Activated naive CD4-positive, alpha-beta T cell treated with anti-CD3 and anti-CD28 coated beads for 36 hours (primary cell): ENCODE measurements at places on chromosomes 4 and X. TPM values are rescaled to one million over a fixed set of nuclear protein-coding genes. Genes with fewer than 3 reads are reported as not detected.

- peaks cover 42% of the 10 kb centered on the region for H3K4me1 ChIP-seq
- H3K4me3 ChIP-seq = peak overlapping the region; percentile 18
- no peaks in the 10 kb centered on the region for H3K27me3 ChIP-seq
Measured at GRCh38 chrX:135384161-135384836, 37.4 kb upstream of the SMIM10L2A start.

GRCh38 chrX:37000140-37000539 is 8.0 kb upstream of the FAM47C start:
- no peak overlapping the region for H3K4me3 ChIP-seq
- H3K4me1 ChIP-seq = no peaks in the 10 kb centered on the region
- no peaks in the 10 kb centered on the region for H3K36me3 ChIP-seq
- H3K27me3 ChIP-seq = no peaks in the 10 kb centered on the region
- no peak for DNase-seq
- H3K27ac ChIP-seq = no peak overlapping the region

- peak; percentile 10 for DNase-seq
- H3K4me3 ChIP-seq = no peak overlapping the region
- no peak overlapping the region for H3K27ac ChIP-seq
- H3K4me1 ChIP-seq = peaks cover 14% of the 10 kb centered on the region
- H3K27me3 ChIP-seq = peaks cover 3% of the 10 kb centered on the region
Measured at GRCh38 chr4:98248934-98249333, 12.2 kb upstream of the RAP1GDS1 start.

GRCh38 chr4:2443956-2444740 is 24.8 kb upstream of the RNF4 start:
- H3K36me3 ChIP-seq = no peaks in the 10 kb centered on the region
- H3K27me3 ChIP-seq = no peaks in the 10 kb centered on the region
- DNase-seq = no peak
- H3K4me3 ChIP-seq = no peak overlapping the region
- H3K27ac ChIP-seq = no peak overlapping the region
- peaks cover 2% of the 10 kb centered on the region for H3K4me1 ChIP-seq

Gene COQ2
- 19.5 TPM for total RNA-seq

GRCh38 chr4:169253904-169254303 is 16.9 kb downstream of the SH3RF1 start:
- no peaks in the 10 kb centered on the region for H3K36me3 ChIP-seq
- H3K4me3 ChIP-seq = no peak overlapping the region
- no peaks in the 10 kb centered on the region for H3K4me1 ChIP-seq
- H3K27ac ChIP-seq = no peak overlapping the region
- peaks cover 13% of the 10 kb centered on the region for H3K27me3 ChIP-seq

Gene ADRA2C
- total RNA-seq = not detected

GRCh38 chrX:40097141-40097503 is 636 bp downstream of the BCOR start:
- no peaks in the 10 kb centered on the region for H3K36me3 ChIP-seq
- peaks cover 28% of the 10 kb centered on the region for H3K4me1 ChIP-seq

Gene ZDHHC15
- 0.17 TPM for total RNA-seq

- H3K36me3 ChIP-seq = no peaks in the 10 kb centered on the region
- H3K27me3 ChIP-seq = no peaks in the 10 kb centered on the region
- H3K27ac ChIP-seq = no peak overlapping the region
- H3K4me1 ChIP-seq = no peaks in the 10 kb centered on the region
- DNase-seq = no peak
- H3K4me3 ChIP-seq = no peak overlapping the region
Measured at GRCh38 chr4:162645381-162645780, 481.6 kb upstream of the FSTL5 start.

DNA sequence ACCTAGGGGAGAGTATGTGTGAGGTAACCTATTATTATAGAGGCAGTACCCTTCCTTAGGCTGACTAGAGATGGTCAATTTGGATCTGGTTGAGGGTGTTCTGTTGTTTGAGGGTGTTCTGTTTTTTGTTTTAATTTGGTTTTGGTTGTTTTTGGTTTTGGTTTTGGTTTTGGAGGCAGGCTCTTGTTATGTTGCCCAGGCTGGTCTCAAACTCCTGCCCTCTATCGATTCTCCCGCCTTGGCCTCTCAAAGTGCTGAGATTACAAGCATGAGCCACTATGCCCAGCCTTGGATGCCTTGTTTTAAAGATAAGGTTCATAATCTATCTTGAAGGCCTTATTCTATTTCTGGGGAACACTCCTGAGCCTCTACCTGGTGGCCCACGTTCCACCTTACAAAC is 912 bp downstream of the CXorf65 start:
- peak overlapping the region; percentile 36 for H3K4me3 ChIP-seq
- H3K4me1 ChIP-seq = peaks cover 69% of the 10 kb centered on the region
- no peak for DNase-seq
- no peaks in the 10 kb centered on the region for H3K27me3 ChIP-seq
- H3K27ac ChIP-seq = peak overlapping the region; percentile 95

Gene WAS
- total RNA-seq = 77.8 TPM

Gene CT45A10
- total RNA-seq = not detected

DNA sequence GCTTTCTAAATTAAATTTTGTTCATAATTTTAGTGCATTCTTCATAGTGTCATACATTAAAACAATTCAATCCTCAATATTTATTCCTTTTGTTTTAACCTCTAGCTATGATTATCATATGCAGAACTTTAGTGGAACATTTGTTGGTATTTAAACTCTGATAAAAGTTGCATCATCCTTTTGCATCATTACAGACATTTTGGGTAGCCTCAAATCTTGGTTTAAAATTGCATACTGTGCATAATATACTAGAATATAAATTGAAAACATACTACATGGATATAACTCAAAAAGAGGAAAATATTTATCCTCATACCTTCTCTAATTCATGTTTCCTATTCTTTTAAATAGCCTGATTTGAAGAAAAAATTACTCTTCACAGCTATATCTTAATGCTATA is 97.3 kb upstream of the NAP1L5 start:
- H3K27ac ChIP-seq = no peak overlapping the region
- no peaks in the 10 kb centered on the region for H3K27me3 ChIP-seq
- no peak overlapping the region for H3K4me3 ChIP-seq
- peaks cover 6% of the 10 kb centered on the region for H3K36me3 ChIP-seq
- peaks cover 25% of the 10 kb centered on the region for H3K4me1 ChIP-seq
- no peak for DNase-seq

DNA sequence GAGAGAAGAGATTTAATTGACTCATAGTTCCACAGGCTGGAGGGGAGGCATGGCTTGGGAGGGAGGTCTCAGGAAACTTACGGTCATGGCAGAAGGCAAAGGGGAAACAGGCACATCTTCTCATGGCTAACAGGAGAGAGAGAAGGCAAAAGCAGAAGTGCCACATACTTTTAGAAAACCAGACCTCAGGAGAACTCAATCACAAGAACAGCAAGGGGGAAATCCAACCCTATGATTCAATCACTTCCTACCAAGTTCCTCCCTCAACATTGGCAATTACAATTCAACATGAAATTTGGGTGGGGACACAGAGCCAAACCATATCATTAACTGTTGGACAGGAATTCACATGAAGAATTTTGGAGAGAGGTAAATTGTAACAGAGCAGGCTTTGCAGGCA is 485.3 kb upstream of the PITX2 start:
- H3K27me3 ChIP-seq = no peaks in the 10 kb centered on the region
- H3K27ac ChIP-seq = no peak overlapping the region
- no peaks in the 10 kb centered on the region for H3K4me1 ChIP-seq
- no peak overlapping the region for H3K4me3 ChIP-seq
- no peaks in the 10 kb centered on the region for H3K36me3 ChIP-seq

DNA sequence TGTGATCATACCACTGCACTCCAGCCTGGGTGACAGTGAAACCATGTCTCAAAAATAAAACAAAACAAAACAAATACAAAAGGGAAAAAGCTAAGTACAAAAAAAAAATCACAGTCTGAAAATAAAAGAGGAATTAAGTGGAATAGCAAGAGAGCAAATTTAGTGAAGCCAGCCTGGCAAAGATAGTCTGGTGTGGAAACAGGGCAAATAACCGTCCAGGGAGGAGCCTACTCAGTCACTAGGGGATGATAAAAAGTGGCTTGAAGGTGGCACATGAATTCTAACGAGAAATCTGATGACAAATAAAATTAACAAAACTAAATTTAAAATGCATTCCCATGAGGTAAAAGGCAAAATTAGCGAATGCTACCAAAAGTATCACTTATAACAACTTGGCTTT is 8.2 kb downstream of the PDGFC start:
- H3K4me3 ChIP-seq = no peak overlapping the region
- DNase-seq = no peak
- H3K36me3 ChIP-seq = no peaks in the 10 kb centered on the region
- no peaks in the 10 kb centered on the region for H3K4me1 ChIP-seq
- H3K27ac ChIP-seq = no peak overlapping the region

Gene CLTRN
- total RNA-seq = 0.59 TPM

Gene METTL14
- total RNA-seq = 36.9 TPM

Gene BTC
- total RNA-seq = not detected

Gene SPATA4
- total RNA-seq = not detected

GRCh38 chr4:142379277-142380051 is 466.6 kb downstream of the INPP4B start:
- no peak for DNase-seq
- H3K36me3 ChIP-seq = peaks cover 14% of the 10 kb centered on the region
- peak overlapping the region; percentile 75 for H3K27ac ChIP-seq
- H3K27me3 ChIP-seq = no peaks in the 10 kb centered on the region
- peaks cover 72% of the 10 kb centered on the region for H3K4me1 ChIP-seq

Gene RBM46
- total RNA-seq = not detected

Gene TSPAN6
- 0.57 TPM for total RNA-seq

Gene LONRF3
- total RNA-seq = 5.4 TPM

GRCh38 chr4:189048119-189048518 is 892.6 kb upstream of the FRG1 start:
- H3K27ac ChIP-seq = no peak overlapping the region
- DNase-seq = no peak
- H3K27me3 ChIP-seq = no peaks in the 10 kb centered on the region
- no peaks in the 10 kb centered on the region for H3K36me3 ChIP-seq

DNA sequence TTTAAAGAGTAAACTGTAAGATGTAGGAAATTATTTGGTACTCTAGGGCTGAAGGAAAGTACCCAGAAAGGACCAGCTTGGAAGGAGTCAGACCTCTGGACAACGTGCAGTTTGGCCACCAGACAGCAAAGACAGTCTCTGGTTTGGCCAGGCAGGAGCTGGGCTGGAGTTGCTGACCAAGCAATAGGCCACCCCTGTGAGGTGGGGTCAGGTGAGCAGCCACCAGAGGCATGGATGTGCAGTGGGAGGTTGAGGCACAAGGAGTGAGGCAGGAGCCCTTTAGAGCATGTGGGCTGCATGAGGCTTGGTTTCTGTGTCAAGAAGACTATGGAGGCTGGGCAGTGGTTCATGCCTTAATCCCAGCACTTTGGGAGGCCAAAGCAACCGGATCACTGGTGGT is 17.7 kb upstream of the MRFAP1 start:
- no peak overlapping the region for H3K27ac ChIP-seq
- H3K36me3 ChIP-seq = peaks cover 6% of the 10 kb centered on the region
- H3K4me3 ChIP-seq = no peak overlapping the region
- DNase-seq = no peak
- no peaks in the 10 kb centered on the region for H3K27me3 ChIP-seq
- no peaks in the 10 kb centered on the region for H3K4me1 ChIP-seq

- no peaks in the 10 kb centered on the region for H3K4me1 ChIP-seq
- no peak for DNase-seq
- no peak overlapping the region for H3K4me3 ChIP-seq
- H3K27ac ChIP-seq = no peak overlapping the region
Measured at GRCh38 chrX:96394598-96394997, 290.0 kb upstream of the DIAPH2 start.
